ENCODE measurements at places on chromosomes 3 and 15. TPM values are rescaled to one million over a fixed set of nuclear protein-coding genes. Genes with fewer than 3 reads are reported as not detected.

The CLDN16 gene
- not detected for total RNA-seq

The SLCO2A1 gene
- 28.4 TPM for total RNA-seq

The RHOV gene
- not detected for total RNA-seq

The NRG4 gene
- total RNA-seq: not detected

DNA sequence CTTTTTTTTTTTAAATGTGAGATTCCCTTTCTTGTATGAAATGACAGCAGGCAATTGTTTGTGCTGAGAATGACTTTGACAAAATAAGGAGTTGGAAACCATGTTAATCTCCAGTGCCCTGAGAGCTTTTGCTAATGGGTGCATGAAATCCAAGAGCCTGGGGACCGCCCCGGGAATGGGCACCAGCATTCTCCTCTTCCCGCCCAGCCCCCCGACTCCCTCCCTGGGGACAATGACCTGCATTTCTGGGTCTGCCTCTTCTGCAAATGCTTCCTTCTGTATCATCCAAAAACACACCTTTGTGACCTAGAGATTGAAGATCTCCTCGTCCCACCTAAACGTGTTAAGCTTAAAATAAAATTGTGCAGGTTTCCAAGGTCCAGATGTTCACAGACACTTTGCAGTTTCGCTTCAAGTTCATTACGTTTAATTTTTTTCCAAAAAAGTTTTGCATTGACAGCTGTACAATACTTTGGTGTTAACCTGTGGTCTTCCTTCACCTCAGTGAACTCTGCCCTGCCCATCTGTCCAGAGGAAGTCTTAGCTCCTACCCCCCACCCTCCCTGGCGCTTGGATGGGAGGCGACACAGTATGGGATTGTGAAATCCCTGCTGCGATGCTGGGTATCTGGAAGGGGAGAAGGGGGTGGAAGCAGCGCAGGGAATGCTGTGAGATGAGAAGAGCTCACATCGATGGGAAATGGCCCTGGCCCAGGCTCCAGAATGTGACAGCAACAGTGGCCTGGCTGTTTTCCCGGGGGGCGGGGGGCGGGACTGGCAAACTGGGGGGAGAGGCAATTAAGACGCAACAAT lies 50.1 kb downstream of the TLE3 start:
- H3K4me1 ChIP-seq: no peaks in the 10 kb centered on the region
- H3K4me3 ChIP-seq: no peak overlapping the region
- peaks cover 40% of the 10 kb centered on the region for H3K36me3 ChIP-seq
- no peaks in the 10 kb centered on the region for H3K27me3 ChIP-seq
- H3K27ac ChIP-seq: no peak overlapping the region

DNA sequence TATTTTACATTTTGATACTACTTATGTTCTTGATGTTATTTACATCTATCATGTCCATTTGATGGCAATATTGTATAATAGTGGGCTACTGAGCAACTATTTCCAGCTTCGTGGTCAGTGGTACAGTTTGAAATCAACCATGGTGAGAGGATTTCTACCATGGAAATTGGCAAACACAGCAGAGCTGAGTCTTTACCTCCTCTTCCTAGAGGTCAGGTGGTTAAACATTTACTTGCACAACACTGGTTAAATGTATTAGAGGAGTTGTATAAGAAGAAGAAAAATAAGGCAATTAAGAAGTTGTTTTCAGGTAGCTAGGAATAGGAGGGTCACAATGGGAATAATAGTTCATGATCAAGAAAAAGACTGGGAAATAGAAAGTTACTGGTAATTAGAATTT lies 7.2 kb upstream of the PPM1L start:
- no peak overlapping the region for H3K27ac ChIP-seq
- H3K4me1 ChIP-seq: peaks cover 3% of the 10 kb centered on the region
- H3K27me3 ChIP-seq: no peaks in the 10 kb centered on the region
- no peaks in the 10 kb centered on the region for H3K36me3 ChIP-seq

DNA sequence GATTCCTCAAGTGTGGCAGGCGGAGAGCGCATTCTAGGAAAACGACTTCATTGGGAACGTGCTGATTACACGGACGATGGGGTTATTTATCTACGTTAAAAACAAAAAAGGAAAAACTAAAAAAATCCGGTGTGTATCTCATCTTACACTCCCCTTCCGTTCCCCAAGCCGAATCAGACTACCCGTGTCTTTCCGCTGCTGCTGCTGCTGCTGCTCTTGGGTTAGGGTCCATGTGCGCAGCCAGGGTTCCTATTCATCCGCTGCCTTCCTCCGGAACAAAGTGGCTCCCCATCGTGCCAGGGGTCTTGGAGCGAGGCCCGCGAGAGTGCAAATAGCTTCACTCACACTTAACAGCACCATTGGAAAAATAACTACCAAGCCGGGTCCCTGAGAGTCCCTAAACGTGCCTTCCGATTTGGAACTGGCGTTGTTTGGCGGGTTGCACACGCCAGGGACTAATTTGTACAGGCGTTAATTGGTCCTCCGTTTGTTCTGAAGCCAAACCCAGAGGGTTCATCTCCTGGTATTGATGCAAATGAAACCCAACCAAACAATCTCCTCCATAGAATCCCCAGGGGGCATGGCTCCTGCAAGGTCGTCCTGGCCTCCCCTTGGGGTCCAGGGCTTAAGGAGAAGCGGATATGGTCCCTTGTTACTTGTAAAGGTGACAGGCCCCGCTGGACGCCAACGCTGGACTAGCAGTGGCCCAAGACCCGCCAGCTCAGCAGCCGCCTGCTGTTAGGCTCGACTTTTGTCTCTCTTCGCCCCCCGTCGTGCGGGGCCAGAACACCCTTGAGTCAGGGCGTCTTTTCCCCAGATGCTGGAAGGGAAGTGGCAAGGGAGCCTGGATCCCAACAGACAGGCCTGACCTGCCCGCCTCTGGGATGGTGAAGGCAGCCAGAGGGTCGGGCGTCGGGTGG lies 11.0 kb upstream of the ONECUT1 start:
- H3K4me3 ChIP-seq: no peak overlapping the region
- no peak for DNase-seq
- no peaks in the 10 kb centered on the region for H3K36me3 ChIP-seq
- H3K27ac ChIP-seq: no peak overlapping the region
- peaks cover 33% of the 10 kb centered on the region for H3K4me1 ChIP-seq

DNA sequence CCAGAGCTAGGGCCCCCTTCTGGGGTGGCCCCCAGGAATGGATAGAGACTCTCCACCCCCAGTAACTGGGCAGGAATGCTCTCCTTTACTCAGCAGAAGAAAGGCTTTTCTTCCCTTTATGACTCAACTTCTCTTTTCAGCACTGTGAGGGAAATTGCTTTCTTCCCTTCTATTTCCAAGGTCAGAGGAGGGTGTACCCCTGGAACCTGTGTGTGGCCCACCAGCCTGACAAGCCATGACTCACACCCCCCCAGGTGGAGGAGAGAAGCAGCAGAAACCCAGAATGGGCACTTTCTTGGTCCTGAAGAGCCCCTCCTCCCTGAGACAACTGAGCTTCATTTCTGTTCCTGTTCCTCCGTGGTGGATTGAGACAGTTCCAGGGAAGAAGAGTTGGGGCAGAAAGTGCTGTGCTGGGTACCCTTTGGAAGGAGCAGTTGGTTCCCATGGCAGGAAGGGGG lies 2.7 kb upstream of the ANKRD63 start:
- no peak overlapping the region for H3K4me3 ChIP-seq
- no peak for DNase-seq
- peaks cover 24% of the 10 kb centered on the region for H3K4me1 ChIP-seq
- H3K27me3 ChIP-seq: peaks cover 24% of the 10 kb centered on the region

- no peaks in the 10 kb centered on the region for H3K4me1 ChIP-seq
- peak overlapping the region; percentile 80 for H3K27ac ChIP-seq
- H3K4me3 ChIP-seq: no peak overlapping the region
- no peak for DNase-seq
Measured at GRCh38 chr3:17553080-17553479, 189.4 kb downstream of the TBC1D5 start.

DNA sequence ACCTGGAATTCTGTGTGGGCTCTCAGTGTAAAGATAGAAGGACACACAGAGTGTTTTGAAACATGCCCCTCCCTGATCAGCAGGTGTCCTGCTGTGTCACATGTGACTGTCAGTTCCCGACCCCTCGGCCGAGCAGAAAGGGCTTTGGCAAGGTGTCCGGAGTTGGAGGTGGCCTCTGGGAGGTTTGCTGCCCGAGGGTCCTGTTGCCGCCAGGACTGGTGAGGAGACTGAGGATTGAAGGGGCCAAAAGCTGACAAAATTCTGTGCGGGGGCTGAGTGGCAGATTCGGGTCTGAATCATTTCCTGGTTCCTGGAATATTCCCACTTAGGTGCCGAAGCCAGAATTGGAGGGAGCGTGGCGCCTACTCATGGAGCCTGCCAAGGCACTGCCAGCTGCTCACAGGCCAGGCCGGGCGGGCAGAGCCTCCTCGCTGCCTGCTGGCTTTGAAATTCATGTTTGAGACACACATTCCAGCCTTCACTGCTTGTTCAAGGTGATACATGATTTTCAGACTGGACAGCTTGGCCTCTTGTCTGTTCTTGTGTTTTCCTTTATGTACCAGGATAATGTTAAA lies 83.8 kb downstream of the APBA2 start:
- DNase-seq: no peak
- H3K4me3 ChIP-seq: no peak overlapping the region
- H3K36me3 ChIP-seq: no peaks in the 10 kb centered on the region

GRCh38 chr3:53072653-53073552 lies 27.0 kb upstream of the SFMBT1 start:
- no peaks in the 10 kb centered on the region for H3K27me3 ChIP-seq
- DNase-seq: peak; percentile 93
- peaks cover 18% of the 10 kb centered on the region for H3K4me1 ChIP-seq
- no peaks in the 10 kb centered on the region for H3K36me3 ChIP-seq

DNA sequence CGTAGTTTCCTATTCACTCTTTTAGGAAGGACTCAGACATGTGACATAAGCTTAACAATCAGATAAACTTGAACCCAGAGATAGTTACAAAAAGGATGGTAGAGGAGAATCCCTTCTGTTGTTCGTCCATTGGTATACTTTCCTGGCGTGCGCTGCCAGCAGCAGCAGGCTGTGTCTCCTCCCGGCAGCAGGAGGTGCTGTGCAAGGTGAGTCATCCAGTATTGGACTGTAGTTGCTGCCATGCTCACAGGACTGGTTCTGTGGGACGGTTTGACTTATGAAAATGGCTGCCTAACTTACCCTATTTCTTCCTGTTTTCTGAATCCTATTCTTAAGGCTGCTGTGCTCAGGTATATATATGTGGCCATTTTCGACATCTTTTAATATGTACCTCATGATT lies 253.4 kb upstream of the LRRC3B start:
- DNase-seq: no peak
- H3K36me3 ChIP-seq: no peaks in the 10 kb centered on the region
- H3K27me3 ChIP-seq: no peaks in the 10 kb centered on the region
- H3K4me1 ChIP-seq: no peaks in the 10 kb centered on the region
- no peak overlapping the region for H3K27ac ChIP-seq
- no peak overlapping the region for H3K4me3 ChIP-seq

Data from heart left ventricle (tissue), 16 donors.